ENCODE measurements at places on chromosomes 4 and X. TPM values are rescaled to one million over a fixed set of nuclear protein-coding genes. Genes with fewer than 3 reads are reported as not detected.

DNA sequence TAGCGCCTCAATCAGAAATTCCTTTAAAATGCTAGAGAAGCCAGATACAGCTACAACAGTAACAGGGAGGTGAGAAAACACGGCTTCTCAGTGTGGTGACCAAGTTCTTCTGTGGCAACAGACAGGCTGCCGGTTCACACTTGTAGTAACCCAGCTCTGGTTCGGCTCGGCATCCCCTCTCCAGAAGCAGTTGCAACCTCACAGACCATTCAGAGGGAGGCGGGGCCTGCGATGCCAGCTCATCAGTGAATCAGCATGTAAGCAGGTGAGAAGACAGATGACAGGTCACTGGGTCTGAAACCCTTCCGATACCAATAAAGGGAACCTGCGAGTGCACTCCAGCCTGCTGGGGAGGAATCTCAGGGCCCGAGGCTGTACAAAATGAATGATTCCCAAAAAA, 251.0 kb downstream of the KCNIP4 start:
- DNase-seq, result no peak

DNA sequence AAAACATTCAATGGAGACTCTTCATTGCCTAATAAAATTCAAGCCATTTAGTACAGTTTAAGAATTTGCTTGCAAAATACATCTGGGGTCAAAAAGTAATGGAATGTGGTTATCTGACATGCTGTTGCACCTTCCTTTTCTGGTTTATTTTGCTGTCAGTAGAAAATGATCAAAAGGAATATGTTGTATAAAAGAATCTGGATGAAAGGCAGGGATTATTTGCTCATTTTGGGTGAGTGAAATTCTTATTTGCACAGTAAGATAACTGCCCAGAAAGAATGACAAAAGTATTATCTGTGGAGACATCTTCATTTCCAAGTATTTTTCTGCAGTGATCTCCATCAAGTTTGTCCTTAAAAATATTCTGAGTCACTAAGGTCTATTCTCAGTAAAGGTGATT, 30.4 kb downstream of the BOD1L1 start:
- DNase-seq, result no peak

DNA sequence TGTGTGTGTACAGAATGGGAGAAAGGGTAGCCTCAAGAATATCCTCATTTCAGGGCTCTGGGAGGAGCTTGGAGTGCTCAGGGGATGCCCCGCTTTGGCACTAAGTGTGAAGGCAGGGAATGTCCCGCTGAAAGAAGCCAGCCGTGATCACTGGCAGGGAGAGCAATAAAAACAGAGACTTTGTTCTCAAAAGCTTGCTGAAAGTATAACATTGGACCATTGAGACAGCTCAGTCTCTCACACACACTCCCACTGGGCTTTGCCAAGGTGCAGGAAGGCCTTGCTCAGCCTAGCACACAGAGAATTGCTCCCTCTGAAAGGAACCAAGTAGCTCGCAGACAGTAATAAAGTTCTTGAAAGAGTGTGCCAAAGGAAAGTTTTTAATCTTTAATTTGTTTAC, 143.8 kb upstream of the SLITRK2 start:
- DNase-seq, result no peak

GRCh38 chrX:125402807-125403206, 83.1 kb downstream of the TEX13C start:
- no peak for DNase-seq

DNA sequence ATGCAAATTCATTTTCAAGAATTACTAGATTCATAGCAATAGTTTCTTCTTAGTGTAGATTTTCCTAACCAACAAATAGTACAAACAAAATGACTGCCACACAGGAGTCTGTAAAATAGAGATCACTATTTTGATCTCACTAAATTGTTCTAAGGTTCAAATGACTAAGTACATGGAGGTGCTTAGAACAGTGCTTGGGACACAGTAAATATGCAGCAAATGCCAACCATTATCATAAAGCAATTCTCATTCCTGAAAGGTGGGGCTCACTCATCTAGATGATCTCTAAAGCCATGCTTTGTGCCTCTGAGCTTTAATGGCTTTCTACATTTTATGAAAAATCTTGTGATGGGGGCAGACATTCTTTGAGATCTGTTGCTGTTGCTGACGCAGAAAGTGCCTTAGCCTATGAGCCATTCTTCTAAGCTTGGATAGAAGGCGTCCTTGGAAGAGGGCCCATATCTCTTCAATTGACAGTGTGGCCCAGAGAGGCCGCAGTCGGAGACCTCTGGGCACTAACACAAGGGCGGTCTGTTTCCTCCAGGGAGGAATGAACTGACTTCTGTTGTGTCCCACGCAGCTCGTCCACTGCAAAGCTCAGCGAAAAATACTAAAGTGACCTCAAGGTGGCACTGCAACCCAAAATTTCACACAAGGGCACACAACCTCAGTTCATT, 23.5 kb downstream of the TLR10 start:
- DNase-seq, result peak; percentile 52

DNA sequence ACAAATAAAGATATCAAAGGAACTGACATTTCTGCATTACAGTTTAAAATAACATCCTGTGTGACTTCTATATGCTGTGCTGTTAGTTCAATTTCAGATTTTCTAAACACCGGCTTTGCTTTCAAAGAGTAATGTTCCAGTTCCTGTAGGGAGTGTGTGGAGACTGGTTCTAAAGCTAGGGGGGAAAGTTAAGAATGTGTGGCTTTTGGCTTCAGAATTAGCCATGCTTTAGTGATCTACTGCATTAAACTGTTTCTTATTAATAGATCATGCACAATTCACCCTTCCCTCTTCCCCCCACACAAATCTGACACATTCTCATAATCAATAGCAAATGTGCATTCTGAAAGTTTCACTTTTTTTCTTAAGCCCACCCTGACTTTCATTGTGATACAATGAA, 32.0 kb upstream of the DKK2 start:
- DNase-seq, result no peak

GRCh38 chrX:49177338-49177833, 5.7 kb downstream of the PLP2 start:
- no peak for DNase-seq

PPP4R3C gene
- total RNA-seq, result not detected

RBM46 gene
- total RNA-seq, result not detected

MAOB gene
- 126 TPM for total RNA-seq

All from left ventricle myocardium superior (tissue), 1 donor.